ENCODE measurements at places on chromosomes 2 and 18.

DNA sequence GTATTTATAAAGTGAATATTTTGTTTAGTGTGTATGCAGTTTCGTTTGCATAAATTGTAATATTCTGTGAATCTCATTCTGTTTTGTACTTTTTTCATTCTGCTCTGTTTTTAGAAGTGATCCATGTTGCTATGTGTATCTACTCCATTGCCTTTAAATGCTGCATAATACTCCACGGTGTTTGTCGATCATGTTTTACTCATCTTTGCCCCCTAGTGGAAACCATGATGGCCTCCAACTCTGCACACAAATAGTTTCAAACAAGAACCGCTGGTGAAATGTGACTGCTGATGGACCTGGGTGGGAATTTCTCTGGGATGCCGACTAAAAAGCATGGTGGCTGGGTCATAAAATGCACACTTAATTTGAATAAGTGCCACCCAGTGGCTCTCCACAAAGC, 32.0 kb upstream of the SKOR2 start:
- peak; percentile 34 for DNase-seq

DNA sequence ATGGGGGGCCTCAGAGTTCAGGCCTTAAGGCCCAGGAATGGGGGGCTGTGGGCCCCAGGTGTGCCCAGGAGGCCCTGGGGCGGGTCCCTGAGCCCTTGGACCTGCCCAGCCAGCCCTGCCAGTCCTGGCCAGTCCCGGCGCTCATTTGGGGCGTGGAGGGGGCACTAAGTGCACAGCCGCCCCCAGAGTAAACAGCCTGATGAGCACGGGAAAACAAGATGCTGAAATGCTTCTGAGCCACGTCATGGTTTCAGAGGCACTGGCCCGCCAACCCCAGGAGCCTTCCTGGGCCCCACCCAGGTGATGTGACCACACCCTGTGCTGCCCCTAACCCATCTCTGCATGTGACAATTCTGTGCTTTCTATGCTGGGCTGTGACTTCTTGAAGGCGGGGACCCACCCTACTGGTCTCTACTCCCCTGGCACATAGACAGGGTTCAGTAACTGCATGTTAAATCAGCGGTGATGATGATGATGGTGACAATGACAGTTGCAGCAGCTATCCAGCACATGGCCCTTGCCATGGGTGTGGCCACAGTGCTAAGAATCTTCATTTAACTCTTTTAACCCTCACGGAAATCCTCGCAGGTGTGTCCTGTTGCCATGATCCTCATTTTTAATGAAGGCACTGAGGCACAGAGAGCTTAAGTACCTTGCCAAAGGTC, 28.1 kb upstream of the ASPRV1 start:
- no peak for DNase-seq

- DNase-seq, result no peak
Measured at GRCh38 chr2:137960223-137960622, 4.0 kb upstream of the HNMT start.

DNA sequence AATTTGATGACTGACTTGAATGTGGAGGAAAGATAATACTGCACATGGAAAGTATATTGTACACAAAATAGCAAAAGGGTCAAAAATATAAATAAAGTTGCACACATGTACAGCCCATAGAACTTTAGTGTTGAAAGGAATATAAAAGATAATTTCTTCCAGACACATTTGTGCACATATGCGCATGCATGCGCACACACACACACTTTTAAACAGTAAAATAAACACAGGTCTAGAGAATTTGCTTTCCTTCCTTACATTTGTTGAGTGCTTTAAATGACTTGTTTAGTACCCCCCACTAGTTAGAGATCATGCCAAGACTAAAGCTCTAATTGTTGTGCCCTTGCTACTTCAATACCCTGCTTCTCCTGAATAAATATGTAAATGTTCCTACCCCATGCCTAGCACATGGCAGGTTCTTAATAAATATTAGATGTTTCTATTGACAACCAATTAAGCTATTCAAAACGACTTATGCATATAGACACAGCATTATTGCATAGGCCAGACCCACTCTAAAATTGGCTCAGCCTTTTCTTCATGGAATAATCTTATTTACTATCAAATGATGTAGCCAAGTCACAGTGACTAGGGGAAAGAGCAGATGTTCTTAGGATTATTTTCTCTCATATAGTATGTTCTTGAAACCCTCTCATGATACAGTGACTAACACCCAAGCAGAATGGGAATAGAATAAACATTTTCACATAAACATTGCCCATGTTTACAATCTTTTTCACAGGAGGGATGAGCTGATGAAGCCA, 165.5 kb upstream of the ACVR2A start:
- no peak for DNase-seq

DNA sequence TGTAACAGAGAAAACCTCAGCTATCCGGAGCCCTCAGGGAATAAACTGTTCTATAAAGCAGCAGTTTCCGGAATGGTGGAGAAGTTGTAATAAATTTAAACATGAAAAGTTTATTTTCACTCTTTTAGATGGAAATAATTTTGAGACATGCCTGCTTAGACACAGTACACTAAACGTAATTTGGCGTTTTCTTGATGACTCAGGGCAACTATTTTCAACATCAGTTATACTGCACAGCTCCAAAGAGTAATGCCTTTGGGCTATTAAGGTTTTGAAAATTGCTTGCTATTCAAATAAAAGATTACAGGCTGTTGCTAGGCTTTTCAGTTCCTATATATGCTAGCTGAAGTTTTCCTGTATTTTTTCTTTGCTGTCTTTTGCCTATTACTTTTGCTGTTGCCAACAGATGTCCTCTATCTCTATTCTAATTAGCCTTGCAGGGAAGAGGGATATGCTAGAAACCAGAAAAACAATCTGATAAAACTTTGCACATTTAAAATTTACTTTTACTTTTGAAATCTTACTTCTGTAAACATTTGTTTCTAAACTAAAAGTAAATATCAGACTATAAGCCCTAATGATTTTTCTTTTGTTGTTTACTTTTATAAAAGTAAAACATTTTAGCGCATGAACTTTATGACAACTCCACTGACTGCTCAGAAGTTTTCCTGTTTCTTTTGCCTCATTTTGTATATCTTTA, 113.4 kb upstream of the WDSUB1 start:
- no peak for DNase-seq

GRCh38 chr2:207332480-207333212, 166.9 kb upstream of the KLF7 start:
- DNase-seq, result no peak
